AG20443 (cell line): ENCODE measurements at places on chromosomes 11 and 22.

- DNase-seq: peak; percentile 80
Measured at GRCh38 chr11:17386331-17387084, 2.0 kb downstream of the KCNJ11 start.

- no peak for DNase-seq
Measured at GRCh38 chr11:72103754-72104167, 664 bp upstream of the LAMTOR1 start.

- DNase-seq: peak; percentile 68
Measured at GRCh38 chr22:39820256-39820655, 73.3 kb downstream of the ENTHD1 start.

DNA sequence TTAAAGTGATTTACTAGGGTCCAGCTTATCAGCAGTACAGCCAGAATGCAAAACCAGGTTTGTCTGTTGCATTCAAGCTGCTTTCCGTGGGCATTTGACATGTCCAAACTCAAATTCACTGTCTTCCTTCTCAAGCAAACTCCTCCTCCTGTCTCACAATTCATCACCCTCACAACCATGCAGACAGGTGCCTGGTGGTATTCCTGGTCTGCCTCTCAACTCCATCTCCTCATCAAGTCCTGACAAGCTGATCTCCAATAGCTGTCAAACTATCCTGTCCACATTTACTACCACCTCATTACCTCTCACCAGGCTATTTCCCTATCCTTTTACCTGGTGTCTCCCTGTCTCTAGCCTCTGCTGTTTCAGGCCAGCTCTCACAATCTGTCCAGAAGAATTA is 49.1 kb upstream of the LYVE1 start:
- no peak for DNase-seq

- DNase-seq: no peak
Measured at GRCh38 chr11:83454674-83455073, 168.5 kb upstream of the CCDC90B start.

- DNase-seq: no peak
Measured at GRCh38 chr11:77071671-77072605, 5.2 kb downstream of the CAPN5 start.
